Mucosa of gallbladder (tissue), 1 donor: ENCODE measurements at places on chromosomes 16 and 17. TPM values are rescaled to one million over a fixed set of nuclear protein-coding genes. Genes with fewer than 3 reads are reported as not detected.

- no peak for DNase-seq
Measured at GRCh38 chr16:49462362-49462988, 88.9 kb downstream of the C16orf78 start.

- DNase-seq, result no peak
Measured at GRCh38 chr16:1432388-1433262, 1.7 kb downstream of the PERCC1 start.

DNA sequence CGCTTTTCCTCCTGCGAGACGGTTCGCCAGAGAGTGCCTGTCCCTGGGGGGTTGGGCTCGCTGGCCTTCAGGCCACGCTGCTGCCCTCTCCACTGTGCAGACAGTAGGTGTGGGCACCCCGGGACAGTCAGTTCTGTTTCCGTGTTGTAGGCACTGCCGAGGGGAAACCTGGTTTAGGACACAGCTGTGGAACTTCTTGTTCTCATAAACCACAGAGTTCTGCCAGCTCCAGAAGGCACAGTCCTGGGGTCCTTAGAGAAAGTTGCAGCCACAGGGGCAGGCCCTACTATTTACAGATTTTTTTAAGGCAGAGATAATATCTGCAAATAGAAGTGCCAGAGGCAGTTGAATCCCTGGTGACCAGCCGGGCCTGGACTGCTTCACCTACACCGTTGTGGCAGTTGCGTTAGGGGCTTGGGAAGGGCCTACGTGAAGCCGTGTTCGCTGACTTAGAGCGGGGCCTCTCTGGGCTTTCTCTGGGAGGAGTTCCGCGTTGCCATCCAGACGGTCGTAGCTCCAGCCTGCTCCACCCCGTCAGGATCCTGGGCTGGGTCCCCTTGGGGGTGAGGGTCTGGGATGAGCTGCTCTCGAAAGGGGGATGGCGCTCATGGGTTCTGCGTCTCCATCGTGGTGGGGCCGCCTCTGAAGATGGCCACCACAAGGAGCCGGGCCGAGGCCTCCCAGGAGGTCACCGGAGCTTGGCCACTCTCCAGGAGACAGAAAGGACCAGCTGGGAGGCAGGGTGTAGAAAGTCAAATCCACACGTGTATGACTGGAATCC is 126.3 kb downstream of the BANP start:
- DNase-seq, result no peak

DNA sequence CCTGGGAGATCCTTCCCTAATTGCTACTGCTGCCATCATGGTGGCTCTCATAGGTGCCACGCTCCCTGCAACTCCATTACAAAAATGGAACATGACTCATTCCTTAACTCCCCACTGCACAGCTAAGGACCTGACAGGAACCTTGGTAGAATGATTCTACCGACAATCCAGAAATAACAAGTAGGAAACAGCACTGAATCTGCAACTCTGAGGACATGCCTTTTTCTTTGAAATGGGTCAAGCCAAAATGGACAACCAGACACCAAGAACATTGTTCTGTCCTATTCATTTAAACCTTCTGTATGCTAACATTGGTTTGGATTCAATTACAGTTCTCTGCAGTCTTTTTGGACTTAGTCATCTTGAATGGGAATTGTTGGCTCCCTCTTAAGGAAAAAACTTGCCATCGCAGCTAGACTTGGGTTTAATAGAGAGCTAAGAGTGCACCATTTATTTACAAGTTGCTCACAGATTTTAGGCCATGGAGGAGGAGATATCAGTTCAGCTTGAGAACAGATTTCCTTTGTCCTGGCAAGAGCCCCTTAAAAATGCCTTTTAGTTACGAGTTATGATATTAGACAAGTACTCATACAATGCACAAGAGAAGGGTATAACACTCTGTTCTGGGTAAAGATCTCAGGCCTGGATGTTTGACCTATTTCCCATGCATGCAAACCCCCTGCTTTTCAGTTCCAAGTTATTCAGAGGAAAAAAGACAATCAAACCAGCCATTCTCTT is 20.9 kb upstream of the NSRP1 start:
- DNase-seq, result peak; percentile 19

DNA sequence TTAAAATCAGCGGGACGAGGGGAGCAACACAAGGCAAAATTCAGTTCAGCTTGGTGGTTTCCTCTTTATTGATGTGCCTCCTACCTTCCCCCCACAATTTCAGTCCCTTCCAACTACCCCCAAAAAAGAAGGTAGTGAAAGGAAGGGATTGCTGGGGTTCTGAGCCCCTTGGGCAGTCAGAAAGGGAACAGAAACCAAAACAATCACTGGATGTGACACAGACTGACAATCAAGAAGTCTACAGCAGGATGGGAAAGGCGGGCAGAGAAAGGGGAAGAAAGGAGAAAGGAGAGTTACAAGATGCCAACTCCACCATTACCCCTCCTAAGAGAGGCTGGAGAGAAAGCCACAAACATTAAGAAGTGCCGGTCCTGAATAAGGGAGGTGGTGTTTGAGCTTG is 1.1 kb upstream of the PHF23 start:
- DNase-seq, result no peak

The WFDC1 gene
- total RNA-seq, result 92.6 TPM
